ENCODE measurements at places on chromosomes 7 and 10.
A peak's percentile ranks its signal among the peaks of the same experiment; 100 is the strongest.

DNA sequence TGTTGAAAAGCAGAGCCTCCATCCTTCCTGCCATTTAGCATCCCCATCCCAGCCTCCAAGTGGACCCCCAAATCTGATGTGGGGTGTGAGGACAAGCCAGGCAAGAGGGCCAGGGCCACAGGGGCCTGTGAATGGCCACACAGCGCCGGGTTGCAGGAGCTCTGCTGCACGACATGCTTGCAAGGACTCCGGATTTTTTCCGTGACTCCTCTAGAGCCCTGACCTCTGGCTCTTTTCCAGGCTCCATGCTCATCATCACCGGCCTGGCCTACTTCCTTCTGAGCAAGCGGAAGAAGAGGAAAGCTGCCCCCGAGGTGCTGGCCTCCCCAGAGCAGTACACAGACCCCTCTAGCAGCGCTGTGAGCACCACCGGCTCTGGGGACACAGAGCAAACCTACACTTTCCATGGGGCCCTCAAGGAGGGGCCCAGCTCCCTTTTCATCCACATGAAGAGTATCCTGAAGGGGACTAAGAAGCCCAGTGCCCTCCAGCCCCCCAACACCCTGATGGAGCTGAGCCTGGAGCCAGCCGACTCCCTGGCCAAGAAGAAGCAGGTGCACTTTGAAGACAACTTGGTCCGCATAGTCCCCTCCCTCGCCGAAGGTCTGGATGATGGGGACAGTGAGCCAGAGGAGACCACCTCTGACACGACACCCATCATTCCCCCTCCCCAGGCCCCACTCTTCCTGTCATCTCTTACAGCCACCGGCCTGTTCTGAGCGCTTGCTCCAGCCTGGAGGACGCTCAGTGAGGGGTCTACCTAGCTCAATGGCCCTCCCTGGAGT, 23.5 kb downstream of the TMEM72 start:
- peak; percentile 14 for DNase-seq

- DNase-seq = no peak
These were observed 896.9 kb downstream of the SORCS1 start for GRCh38 chr10:106267591-106267990.

- no peak for DNase-seq
These were observed 63.9 kb downstream of the BTAF1 start for GRCh38 chr10:91987397-91988037.

DNA sequence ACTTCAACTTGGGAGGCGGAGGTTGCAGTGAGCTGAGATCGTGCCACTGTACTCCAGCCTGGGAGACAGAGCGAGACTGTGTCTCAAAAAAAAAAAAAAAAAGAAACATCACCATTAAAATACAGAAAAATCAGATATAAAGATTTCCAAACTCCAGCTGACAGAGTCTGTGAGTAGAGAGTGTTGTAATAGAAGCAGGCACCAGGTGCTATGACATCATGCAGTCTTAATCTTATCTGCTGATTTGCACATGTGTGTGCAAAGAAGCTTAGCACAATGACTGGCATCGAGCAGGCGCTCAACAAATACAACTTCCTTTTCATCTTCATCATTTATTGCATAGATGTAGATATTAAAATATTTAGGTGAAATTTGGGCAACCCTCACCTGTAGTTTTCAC, 92.2 kb downstream of the PRKCQ start:
- no peak for DNase-seq

DNA sequence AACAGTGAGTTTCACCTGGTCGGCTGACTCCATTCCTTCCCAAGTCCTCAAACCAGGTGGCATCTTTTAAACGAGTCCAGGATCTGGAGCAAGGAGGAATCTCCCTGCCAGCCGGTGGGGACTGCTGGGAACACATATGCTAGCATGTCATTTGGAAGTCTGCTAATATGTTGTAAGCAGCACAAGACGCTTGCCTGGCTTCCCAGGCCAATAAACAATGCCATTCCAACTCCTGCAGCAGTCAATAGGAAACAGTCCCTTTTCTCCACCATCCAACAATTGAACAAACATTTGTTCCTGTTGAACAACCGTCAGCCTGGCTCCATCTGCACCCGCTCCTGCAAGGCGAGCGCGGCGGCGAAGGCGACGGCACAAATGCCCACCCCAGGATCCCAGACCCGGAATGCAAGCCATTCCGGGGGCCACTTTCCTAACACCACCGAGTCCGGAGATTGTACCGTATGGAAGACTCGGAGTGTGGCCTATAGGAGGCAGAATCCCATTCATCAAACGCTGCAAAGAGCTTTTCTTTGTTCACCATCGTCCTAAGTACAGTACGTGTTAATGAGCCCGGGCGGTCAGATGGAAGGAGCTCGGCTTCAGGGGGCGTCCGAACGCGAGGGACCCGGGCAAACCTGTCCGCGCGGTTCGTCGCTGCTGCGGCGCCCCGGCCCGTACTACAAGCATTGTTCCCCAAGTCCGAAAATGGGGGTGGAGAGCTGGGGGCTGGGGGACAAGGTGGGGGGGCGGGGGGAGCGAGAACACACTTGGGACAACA, 1.6 kb downstream of the FAM53B start:
- DNase-seq = no peak

DNA sequence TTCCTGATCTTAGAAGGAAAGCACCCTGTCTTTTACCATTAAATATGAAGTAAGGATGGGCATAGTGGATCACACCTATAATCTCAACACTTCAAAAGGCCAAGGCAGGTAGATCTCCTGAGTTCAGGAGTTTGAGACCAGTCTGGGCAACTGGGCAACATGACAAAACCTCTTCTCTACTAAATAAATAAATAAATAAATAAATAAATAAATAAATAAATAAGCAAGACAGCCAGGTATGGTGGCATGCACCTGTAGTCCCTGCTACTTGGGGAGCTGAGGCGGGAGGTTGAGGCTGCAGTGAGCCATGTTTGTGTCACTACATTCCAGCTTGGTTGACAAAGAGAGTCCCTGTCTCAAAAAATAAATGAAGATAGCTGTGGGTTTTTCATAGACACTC, 313.1 kb downstream of the RPS24 start:
- DNase-seq = no peak

DNA sequence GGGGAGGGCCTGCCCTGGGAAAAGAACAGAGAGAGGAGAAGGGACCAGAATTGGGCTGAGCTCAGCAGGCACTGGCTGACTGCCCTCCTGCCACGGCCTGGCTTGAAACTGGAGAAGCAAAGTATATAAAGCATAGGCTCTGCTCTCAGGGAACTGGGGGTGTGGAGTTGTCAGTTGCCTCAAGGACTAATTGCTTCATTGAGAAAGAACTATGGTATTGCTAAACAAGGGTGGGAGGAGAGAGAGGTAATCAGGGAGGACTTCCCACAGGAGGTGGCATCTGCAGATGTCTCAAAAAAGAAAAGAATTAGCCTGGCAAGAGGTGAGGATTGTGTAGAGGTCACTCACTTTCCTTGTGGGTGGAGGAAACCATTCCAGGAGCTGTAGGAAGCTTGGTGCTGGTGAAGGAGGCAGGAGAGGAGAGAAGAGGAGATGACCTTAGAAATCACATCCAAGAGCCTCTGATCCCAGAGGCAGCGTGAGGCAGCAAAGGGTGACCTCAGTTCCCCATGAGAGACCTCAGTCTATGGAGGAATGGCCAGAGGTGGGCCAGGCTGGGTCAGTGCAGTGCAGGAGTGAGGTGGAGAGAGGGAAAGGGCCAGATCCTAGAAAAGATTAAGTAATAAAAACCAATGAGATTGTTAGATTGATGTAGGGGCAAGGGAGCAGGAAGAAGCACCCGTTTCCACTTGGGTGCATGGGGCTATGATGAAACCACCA, 2.4 kb downstream of the PILRB start:
- no peak for DNase-seq

DNA sequence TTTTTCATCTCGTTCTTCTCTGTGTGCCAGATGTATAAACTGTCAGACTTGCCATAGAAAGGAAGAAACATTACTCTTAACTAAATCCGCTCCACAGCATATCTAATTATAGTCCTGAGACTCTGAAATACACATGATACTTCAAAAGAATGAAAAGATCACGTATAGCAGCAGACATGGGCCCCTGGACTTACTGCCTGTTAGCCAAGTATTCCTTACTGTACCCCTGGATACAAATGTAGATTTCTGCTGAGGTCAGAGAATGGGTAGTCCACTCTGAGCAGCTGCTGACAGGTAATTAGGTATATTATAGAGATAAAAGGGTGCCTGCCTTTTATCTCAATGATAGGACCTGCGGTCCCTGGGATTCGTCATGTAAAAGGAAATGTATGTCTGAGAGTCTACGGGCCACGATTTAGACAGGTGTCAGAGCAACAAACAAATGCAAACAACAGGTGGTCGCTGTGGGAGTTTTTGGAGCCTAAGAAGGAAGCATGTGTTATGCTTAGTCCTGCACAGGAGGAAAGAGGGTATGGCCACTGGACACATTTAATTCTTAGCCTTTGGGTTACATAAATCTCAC, 69.4 kb downstream of the VOPP1 start:
- DNase-seq = no peak

GRCh38 chr7:2478399-2478785, 2.2 kb upstream of the GRIFIN start:
- DNase-seq = no peak

GRCh38 chr7:22486597-22486996, 13.4 kb downstream of the STEAP1B start:
- no peak for DNase-seq

GRCh38 chr10:126014309-126014708, 117.9 kb downstream of the FANK1 start:
- DNase-seq = no peak

GRCh38 chr7:70239918-70240317, 641.6 kb downstream of the AUTS2 start:
- no peak for DNase-seq

GRCh38 chr7:134289423-134289822, 27.3 kb downstream of the SLC35B4 start:
- DNase-seq = no peak

DNA sequence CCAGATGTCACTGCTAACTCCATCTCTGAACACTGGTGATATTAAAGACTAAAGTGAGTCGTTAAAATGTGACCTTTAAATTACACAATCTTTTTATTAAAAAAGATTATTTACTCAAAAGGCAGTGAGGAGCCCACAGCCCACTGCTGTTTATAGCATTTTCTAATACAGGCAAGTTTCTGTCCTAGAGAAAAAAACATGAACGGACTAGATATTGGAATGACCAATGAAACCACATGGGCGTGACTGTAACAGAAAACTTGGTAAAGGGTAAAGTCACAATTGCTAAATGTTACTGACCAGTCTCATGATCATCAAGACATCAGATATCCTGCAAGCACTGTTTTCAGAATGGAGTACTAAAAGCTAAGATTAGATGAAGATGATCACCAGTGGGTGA, 78.7 kb downstream of the FEZF1 start:
- DNase-seq = no peak

DNA sequence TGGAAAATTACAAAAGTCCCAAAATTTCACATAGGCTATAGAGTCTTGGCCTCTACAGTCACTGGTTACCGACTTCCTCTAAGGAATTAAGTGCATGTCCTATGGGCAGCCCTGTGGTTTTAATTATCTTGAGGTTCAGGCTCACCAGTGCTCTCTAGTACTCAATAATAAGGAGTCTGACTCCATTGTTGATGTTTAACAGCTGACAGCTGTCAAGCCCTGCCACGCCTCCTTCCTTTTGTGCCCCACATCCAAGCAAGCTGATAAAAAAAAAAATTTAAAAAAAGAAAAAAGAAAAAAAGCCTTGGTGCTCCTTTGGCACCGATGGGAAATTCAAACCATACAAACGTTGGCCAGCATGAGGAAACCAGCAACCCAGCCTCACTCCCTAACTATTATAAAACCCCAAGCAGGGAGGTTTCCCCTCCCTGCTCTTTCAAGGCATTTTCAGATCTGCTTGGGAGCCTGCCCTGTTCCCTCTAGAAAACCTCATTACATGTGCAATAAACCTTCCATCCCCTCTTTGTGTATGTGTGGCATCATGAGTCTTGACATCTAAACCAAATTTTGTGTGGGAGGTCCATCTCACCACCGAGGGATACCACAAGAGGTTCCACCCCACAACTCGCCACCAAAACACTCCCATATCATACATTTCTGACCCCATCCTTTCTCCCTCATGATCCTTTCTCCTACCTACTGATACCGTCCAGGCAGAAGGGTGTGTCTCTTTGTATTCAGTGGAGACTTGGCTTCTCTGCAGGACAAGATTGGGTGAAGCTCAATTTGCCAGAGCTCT, 70.9 kb upstream of the CCDC71L start:
- peak; percentile 40 for DNase-seq

- no peak for DNase-seq
These were observed 220.0 kb downstream of the AGMO start for GRCh38 chr7:15341817-15342216.

DNA sequence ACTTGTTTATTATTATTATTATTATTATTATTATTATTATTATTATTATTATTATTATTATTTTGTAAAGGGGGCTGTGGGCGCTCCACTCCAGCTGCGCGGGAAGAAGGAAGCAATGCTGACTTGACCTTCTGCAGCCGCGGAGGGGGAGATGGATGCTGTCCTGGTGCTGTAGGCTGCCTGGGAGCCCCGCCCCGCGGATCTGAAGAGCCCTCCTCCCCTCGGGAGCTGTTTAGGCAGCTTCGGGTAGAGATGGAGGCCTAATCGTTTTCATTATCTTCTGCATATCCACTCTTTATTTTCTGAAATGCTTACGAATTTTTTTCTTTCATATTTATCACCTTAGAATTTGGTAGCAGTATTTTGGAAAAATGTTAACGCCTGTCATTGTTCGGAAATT, 101.2 kb upstream of the KLF6 start:
- DNase-seq = no peak

GRCh38 chr7:82705517-82706260, 262.1 kb upstream of the CACNA2D1 start:
- DNase-seq = no peak

DNA sequence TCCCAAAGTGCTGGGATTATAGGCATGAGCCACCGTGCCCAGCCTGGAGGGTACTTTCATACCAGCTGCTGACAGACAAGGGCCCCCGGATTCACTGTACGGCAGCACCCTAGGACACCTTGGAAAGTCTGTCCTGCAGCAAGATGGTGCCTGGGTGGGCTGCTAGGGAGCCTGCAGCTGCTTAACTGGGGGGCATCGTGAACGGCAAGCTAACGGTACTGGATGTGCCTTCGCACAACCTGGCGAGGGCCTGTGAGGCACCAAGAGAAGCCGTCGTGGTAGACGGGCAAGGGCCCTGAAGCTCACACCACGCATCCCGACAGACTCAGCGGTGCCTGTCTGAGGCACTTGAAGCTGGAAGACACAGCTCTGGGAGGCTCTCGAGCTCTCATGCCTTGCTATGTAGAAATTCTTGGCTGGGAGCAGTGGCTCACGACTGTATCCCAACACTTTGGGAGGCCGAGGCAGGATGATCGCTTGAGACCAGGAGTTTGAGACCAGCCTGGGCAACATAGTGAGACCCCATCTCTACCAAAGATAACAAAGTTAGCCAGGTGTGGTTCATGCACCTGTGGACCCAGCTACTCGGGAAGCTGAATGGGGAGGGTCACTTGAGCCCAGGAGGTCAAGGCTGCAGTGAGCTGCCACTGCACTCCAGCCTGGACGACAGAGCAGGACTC, 9.4 kb downstream of the BRAT1 start:
- DNase-seq = no peak

- no peak for DNase-seq
These were observed 91.1 kb downstream of the OR13A1 start for GRCh38 chr10:45224219-45224841.

Data from stimulated activated CD8-positive, alpha-beta memory T cell treated with anti-CD3 and anti-CD28 coated beads, Interleukin-4, amount 100 ng/mL, for 48 hours (primary cell).